Pons (tissue), 1 donor: ENCODE measurements at places on chromosomes 1 and 21.

DNA sequence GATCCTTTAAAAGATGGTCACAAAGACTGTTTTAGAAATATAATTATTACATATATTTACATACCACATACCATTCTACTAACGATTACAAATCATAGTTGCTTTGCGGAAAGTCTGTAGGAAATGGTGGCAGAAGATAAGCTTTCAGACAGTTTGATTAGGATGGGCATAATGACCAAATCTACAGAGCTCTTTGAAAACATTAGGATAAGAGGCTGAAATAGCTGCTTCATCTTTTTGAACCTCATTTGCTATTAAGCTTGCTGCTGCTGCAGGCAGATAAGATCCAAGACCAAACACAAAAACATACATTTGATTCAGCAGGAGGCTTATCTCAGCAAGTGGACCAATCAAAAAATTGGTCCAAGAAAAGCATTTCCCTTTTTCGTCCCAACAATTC is 47.1 kb downstream of the DDAH1 start:
- DNase-seq = no peak

DNA sequence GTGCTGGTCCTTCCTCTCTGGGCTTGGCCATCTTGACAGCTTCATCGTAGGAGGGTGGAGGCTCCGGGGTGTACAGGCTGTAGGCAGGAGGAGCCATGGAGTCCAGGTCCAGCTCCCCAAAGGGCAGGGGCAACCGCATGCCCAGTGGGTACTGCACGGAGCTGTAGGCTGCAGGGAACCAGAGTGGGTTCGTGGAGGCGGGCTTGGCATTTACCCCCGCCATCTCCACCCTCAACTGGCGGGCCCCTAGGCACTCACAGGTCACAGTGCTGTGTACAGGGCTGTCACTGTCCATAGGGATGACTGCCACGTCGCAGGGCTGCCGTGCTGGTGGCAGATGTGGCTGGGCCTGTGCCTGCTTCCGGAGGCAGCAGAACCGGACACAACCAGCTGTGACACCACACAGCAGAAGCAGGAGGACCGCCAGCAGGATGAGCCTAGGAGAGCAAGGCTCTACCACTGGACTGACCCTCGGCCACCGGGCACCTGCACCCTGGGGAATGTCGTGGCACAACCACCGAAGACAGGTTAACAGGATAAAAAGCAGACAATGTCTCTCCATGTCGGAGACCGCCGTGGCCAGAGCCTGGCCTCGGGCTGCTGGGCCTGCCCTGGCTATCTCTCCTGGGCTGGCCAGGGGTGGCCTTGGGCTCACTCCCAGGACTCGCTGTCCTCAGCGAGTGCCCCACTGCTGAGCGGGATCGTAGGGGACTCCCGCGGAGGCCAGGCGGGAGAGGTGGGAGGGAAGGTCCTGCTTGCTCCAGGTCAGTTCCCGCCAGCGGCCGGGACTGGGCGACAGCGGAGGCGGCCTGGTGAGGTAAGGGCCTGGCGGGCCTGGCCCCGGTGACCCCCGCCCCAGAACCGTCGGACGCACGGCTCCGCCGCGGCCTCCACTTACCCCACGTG is 831 bp downstream of the TMEM52 start:
- no peak for DNase-seq

DNA sequence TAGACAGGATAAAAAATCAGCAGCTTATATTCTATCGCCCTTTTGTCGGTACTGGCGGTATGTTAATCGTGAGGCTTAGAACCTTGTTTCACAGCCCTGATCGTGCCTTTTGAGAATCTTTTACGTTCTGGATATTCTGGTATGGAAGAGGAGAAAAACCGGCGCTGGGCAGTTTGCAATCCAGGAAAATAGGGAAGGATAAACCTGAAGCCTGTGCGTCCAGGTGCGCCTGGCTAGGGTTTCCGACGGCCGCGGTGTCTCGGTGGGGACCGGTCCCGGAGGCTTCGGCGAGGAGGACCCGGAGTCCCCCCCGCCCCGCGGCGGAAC is 258 bp upstream of the SYPL2 start:
- no peak for DNase-seq

GRCh38 chr1:21206117-21206516 is 29.4 kb upstream of the EIF4G3 start:
- no peak for DNase-seq

- no peak for DNase-seq
Observed at GRCh38 chr1:6014130-6014999, 22.1 kb upstream of the NPHP4 start.

GRCh38 chr1:23451441-23451840 is 26.9 kb upstream of the TCEA3 start:
- DNase-seq = no peak

- DNase-seq = no peak
Observed at GRCh38 chr1:105664495-105664894, 1392.0 kb upstream of the PRMT6 start.

- DNase-seq = no peak
Observed at GRCh38 chr1:41401899-41402298, 40.7 kb downstream of the FOXO6 start.

DNA sequence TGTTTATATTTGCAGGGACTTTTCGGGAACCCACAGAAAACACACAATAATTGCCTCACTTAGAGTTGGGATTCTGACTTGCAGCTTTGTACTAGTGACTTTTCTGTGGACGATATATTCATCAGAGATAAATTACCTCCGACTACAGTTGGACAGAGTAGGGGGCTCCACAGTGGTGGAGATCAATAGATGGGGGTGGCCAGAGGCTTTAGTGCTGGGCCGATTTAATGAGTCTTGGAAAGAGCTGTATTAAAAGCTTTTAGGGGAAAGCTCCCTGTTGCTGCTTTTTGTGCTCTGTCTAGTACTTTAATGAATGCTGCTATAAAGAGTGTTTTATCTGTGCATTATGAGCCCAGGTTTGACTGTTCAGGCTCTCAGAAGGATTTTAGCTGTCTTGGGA is 359.2 kb upstream of the DPYD start:
- DNase-seq = no peak

GRCh38 chr21:14488672-14489204 is 57.4 kb downstream of the SAMSN1 start:
- no peak for DNase-seq
